ENCODE measurements at places on chromosomes 5 and 9.

DNA sequence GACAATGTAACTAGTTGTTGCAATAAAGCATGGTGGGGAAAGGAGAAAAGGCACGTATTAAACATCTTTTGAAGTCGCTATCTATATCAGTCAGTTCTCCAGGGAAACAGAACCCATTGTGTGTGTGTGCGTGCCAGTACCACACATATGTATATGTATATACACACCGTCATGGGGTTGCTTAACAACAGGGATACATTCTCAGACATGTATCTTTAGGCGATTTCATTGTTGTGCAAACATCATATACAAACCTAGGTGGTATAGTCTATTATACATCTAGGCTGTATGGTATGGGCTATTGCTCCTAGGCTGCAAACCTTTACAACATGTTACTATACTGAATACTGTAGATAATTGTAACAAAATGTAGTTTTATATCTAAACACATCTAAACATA, 2.3 kb downstream of the CDKN2B-AS1 start:
- DNase-seq: no peak

GRCh38 chr5:53831496-53831895, 271.1 kb downstream of the NDUFS4 start:
- DNase-seq: no peak

GRCh38 chr9:31916591-31917241, 467.7 kb upstream of the ACO1 start:
- DNase-seq: no peak

- no peak for DNase-seq
These were observed 1081.6 kb upstream of the ACO1 start for GRCh38 chr9:31302620-31303418.

DNA sequence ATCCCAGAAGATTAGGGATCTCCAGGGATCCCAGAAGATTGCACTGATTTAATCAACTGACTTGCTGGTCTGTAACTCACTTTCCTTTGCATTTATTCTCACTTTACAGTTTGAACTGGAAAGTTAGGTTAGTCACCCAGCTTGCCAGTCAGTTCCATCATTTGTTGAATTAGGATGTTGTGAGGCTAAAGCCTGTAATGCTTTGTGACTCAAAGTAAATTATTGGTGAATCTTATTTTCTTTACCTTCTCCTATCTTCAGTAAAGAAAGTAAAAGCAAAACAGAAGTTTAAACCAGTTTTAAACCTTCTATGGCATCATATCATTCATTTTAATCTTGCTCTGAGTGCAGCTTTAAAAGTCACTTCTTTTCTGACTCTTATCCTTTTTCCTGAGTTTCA, 85.8 kb downstream of the SLC44A1 start:
- no peak for DNase-seq

DNA sequence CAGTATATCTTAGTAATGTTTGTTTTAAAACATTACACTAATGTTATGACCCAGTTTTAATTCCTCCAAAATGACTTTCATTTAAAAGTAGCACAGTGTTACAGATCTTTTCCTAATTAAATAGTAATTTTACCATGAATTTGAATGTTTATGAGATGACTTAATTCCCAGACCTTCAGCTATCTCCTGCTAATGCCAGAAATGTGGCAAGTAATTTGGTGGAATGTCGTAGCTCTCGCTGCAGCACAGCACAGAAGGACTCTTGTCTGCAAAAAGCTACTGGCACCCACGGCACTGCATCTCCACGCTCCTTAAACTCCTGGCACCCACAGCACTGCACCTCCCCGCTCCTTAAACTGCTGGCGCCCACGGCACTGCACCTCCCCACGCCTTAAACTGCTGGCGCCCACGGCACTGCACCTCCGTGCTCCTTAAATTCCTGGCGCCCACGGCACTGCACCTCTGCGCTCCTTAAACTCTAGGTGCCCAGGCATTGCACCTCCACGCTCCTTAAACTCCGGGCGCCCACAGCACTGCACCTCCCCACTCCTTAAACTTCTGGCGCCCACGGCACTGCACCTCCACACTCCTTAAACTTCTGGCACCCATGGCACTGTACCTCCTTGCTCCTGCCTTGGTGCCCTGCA, 163.1 kb downstream of the CDK5RAP2 start:
- no peak for DNase-seq

DNA sequence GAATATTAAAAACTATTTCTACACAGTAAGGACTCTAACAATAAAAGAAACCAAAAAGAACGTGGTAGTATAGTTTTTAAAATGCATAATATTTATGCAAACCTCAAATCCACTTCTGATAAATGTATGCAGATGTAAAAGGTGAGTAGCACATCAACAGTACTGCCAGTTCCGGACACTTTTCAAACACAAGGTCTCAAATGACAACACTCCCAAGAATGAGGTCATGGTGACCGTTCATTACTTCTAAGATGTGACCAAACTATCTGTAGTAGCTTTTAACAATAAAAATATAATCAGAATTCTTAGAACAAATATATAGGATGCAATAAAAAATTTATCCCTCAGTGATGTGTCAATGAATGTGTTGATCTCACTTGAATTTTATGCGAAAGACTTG, 238.7 kb upstream of the NREP start:
- DNase-seq: no peak

GRCh38 chr5:173775261-173776197, 112.6 kb upstream of the CPEB4 start:
- no peak for DNase-seq

GRCh38 chr5:56951946-56952691, at the start of gene MIER3:
Gene MIER3, minus strand, starts transcription at chr5:56952123. Its CDS starts 21 bp downstream, at chr5:56952102.
- DNase-seq: peak; percentile 79

DNA sequence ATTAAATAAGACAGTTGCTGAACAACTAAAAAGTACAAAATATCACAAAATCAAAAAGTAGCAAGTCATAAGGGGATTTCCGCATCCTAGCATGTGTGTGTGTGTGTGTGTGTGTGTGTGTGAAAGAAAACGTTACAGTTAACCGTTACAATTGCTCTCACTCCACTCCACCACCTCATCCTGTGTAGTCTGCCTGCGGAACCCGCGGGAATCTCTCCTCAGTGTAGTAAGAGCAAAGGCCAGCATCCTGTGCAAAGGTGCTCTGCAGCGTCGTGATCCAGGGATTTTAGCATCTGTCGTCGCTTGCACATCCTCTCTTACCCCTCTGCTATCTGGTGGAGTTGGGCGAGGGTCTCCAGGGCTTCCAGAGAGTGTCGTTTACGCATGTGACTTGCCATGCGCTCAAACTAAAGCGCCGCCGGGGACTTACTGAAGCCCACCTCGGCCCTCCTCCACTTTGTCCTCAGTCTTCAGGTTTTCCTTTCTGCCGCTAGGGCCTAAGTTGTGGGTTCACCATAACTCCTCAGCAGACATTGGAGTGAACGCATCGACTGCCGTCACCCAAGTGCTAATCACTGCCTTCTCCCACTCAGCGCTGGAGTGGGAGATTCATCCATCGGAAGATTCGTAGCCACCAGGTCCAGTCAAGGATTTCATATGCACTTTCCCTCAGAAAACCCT, 3.9 kb downstream of the CDKN2B start:
- no peak for DNase-seq

- no peak for DNase-seq
These were observed 41.9 kb downstream of the GOLM1 start for GRCh38 chr9:86057491-86057890.

DNA sequence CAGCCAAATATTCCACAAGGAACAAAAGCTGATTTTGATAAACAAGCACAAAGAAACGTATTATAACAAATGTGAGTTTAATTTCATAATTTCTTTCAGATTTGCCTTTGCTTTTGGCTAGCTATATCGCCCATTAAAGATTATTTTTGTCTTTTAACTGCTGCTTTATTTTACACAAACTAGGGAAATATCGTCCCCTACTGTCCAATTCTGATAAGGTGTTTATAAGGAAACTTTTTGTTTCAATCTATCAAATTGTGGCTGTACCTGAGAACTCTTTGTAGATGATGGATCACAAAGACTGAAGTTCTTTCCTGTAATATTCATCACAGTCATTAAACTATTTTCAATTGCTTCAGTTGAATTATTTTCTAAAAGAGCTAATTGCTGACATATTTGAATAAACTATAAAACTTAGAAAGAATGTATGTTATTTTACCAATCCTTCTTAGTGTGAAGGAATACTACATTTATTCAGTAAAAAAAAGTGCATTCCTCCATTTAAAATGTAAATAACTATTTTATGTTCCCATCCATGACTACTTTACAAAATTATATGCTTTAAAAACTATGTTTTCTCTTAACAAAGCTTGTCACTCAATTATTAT, 431.3 kb upstream of the ITGA1 start:
- DNase-seq: no peak

DNA sequence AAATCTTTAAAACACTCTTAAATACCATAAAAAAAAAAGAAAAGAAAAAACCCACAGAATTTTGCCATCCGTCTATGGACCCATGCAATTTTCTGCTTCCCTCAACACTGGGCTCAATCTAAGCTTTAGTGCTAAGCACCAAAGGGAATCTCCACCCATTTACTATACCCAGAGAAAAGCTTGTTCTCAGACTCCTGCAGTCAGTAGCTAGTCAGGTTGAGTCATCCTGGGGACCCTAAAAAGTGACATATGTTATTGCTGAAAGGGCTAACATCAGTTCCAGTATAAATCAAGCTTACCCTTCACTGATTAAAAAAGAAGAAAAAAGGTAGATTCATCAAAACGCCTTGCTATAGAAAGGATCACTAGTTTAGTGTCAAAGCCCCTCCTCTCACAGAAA, 177.6 kb downstream of the MUSK start:
- no peak for DNase-seq

DNA sequence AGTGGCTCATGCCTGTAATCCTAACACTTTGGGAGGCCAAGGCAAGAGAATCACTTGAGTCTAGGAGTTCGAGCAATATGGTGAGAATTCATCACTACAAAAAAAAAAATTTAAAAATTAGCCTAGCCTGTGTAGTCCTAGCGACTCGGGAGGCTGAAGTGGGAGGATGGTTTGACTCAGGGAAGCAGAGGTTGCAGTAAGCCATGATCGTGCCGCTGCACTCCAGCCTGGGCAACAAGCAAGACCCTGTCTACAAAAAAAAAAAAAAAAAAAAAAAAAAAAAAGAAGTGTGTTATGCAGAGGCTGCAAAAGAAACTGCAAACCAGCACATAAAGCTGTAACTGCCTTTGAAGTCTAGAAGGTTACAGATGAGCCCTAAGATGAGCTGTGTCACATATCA, 116.9 kb upstream of the SLC1A3 start:
- no peak for DNase-seq

DNA sequence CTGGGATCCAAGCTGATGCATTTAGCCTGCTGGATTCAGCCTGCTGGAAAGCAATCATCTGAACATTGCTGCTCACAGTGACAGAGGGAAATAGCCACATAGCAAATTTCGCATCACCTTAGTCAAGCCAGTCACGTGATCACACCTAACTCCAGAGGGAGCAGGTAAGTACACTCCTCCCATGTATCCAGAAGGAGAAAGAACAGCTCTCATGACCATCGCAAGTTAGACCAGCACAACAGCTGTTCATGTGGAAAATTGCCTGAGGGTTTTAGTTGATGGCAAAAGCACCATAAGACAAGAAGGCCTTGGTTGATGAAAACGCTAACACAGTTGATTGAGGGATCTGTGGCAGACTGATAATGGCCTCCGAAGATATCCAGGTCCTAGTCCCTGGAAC, 34.2 kb upstream of the MYO10 start:
- no peak for DNase-seq

GRCh38 chr9:122107291-122107805, 14.2 kb upstream of the TTLL11 start:
- no peak for DNase-seq

- DNase-seq: no peak
These were observed 543.3 kb downstream of the RAB3C start for GRCh38 chr5:59126016-59126707.

DNA sequence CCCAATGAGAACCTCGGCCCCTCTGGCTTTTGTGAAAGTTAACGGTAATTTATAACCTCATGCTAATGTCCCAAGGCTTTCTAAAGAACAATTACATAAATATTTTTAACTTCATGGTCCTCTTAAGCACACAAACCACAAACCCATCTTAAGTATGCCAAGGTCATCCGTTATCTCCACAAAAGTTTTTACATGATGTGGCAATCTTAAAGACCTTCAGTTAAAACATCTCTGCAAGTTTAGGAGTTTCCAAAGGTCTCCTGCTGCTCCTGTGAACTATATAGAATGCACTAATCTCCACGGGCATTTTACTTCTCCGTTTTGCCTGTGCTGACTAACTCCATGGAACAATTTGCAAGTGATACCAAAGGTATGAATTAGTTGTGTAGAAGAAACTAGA, 228.2 kb downstream of the TLE1 start:
- DNase-seq: no peak

DNA sequence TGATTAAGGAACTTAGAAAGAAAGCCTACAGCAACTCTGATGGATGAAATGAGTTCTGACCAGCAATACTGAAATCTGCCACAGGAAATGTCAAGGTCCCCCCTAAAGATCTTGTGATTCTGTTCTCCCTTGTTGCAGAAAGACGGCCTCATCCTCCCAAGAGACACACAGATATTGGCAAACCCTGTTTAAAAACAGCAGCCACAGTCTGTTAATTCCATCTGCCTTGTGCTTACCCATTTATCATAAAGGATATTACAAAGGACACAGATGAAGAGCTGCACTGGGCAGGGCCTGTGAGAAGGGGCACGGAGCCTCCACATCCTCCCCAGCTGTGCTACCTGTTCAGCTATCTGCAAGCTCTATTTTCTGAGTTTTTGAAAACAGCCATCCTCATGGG, 15.2 kb downstream of the RAPGEF1 start:
- no peak for DNase-seq

DNA sequence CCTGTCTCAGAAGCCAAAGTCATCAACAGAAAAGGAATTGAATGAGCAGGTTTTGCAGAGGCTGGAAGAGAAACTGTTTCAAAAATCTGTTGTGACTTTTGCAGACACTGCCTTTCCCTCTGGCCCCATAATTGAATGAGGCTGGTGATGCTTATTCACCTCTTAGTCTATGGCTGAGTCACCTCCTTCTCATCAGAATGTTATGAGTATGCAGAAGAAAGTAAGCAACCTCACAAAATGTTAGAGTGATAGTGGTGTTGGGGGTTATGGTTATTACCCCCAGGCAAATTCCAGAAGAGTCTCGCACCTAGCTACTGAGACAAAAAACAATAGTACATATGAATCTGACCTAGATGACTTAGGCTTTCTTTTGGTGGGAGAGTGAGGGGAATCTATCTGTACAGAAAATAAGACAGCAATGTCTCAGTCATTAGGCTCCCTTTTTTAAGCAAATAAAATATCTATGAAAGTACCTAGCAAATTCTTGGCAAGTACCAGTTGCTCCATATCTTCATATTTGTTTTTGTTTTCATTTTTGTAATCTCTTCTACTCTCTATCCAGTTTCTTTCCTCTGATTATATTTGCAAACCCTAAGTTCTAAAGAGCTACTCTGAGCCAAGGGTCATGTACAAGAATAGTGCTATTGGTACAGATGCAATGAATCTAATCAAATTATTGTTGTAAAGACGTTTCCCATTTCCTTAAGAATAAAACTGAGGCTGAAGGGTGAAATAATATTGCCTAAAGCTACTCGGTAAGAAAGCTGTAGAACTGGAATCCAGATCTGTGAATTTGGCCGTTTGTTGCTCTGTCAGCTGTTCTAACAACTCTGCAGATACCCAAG, 498.1 kb upstream of the TNC start:
- DNase-seq: no peak
